Stimulated activated CD8-positive, alpha-beta memory T cell treated with anti-CD3 and anti-CD28 coated beads, Interleukin-7, amount 100 ng/mL, for 48 hours (primary cell): ENCODE measurements at places on chromosomes 3 and 15.

DNA sequence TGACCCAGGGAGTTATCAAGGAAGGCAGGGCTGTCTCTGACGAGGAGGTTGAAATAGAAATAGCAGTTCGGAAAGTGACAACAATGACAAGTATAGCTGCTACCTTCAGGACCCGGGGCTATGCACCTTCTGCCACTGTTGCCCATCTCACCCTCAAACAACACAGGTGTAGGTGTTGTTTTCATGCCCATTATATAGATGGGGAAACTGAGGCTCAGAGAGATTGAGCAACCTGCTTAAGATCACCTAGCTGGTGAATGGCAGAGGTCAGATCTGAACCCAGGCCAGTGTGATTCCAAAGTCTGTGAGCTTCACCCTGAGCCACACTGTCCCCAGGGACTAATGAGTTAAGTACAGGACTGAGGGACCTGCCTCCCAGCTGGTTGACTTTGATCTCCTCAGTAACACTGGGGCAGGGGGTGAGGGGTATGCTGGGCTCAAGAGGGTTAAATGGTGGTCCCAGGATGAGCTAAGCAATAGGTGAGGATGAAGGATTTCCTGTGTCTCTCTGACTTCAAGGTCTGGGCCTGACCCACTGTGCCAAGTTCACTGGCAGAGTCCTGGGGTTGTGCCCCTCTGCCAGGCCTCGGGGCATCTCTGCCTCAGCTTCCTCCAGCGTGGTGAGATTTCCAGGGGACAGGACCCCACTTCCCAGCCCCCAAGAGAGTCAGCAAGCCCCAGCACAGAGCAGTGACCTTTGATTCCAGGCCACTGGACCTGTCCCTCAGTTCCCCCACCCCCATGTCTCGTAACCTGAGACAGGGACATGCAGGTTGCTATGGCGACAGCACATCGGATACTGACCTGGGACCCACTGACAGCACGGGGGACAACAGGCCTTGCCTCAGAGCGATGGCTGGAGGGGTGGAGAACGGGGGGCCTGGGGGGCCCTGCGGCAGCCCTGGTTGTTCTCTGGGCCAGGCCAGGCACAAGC is 35.0 kb downstream of the ATP2B2 start:
- no peak for DNase-seq

DNA sequence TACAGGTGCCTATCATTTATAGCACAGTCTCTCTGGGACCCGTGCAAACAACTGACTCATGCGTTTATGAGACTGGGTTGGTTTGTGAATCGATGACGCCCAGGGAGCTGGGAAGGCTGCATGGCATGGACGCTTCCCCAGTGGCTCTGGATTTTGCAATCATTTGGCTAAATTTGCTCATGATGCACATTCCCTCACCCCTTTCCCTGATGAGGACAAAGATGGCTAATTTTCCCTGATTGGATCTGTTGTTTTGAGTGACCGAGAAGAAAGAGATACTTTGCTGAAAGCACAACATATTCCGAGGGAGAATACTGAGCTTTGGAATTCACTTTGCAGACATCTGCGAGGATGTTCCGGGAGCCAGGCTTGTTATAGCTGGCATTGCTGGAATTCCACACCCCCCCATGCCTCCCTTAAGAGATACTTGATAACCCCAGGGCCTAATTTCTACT is 51.1 kb downstream of the CGNL1 start:
- no peak for DNase-seq

DNA sequence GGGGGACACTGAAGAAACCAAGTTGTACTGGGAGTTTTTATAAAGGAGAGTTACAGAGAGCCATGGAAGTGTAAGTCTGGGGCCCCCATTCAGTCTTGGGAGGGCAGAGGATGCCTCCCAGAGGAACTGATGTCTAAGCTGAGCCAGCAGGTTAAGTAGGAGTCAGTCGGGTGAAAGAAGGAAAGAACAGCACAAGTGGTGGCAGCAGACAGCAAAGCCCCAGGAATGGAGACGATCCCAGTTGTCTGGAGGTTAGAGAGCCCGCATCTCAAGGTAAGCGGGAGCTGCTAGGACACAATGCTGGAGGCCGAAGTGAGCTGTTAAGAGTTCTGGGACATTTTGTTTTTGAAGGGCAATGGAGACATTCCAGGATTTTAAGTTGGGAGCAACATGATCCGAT is 88.8 kb downstream of the TAMM41 start:
- no peak for DNase-seq

DNA sequence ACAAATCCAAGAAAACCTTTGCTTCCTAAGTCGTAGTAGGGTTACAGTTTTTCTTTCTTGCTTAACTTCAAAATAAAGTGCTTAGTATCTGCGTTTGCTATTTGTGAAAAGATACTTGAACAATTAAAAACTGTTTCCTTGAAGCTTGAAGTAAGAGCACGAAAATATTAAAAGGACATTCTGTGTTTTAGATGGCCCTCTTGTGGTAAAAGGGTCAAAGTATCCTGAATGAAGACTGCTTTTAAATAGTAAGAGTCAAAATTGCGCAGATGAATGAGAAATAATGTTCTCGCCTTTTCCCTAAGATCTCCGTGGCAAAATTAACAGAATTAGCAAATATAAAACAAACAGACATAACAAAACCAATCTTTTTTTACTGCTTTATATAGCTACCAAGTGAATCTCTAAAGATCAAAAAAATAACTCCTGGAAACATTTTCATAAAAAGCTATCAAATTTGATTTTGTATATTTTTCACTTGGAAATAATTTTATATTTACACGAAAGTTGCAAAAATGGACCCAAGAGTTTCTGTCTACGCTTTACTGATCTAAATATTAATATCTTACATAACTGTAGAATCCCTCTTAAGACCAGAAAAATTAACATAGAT is 175.4 kb downstream of the MBNL1 start:
- no peak for DNase-seq

DNA sequence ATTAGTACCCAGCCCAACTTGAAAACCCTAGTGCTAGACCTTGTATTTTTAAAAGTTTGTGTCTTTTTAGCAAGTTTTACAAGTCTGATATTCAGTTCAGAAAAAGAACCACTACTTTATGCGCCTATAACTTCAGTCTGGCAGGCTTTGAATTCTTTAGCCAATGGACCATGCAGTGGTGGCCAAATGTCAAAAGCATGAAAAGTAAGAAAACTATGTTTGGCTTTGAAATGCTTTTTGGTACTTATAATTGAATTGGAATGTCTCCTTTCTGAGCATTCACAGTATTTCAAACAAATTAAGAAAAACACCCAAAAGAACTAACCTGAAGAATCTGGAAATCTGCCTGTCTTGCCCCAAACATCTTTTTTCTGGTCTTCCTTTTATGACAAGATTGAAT is 12.8 kb downstream of the WDR48 start:
- no peak for DNase-seq

GRCh38 chr3:48503401-48504050 is 448 bp downstream of the SHISA5 start:
- no peak for DNase-seq

DNA sequence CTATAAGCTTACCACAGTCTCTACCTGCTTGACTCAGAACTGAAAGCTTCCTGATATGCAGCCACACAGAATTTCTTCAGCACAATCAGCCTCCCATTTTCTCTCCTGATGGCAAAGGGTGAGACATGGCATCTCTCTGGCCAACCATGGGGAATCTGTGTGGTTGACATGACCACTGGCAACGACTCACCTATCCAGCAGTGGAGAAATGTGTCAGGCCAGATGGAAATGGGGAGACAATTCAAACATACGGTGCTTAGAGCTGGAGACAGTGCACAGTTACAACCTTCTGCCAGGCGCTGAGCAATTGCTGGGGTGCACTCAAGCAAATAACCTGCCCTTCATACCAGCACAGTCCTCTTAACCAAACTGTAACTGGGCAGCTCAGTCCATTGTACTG is 3.6 kb downstream of the ZNF385D start:
- DNase-seq = no peak

DNA sequence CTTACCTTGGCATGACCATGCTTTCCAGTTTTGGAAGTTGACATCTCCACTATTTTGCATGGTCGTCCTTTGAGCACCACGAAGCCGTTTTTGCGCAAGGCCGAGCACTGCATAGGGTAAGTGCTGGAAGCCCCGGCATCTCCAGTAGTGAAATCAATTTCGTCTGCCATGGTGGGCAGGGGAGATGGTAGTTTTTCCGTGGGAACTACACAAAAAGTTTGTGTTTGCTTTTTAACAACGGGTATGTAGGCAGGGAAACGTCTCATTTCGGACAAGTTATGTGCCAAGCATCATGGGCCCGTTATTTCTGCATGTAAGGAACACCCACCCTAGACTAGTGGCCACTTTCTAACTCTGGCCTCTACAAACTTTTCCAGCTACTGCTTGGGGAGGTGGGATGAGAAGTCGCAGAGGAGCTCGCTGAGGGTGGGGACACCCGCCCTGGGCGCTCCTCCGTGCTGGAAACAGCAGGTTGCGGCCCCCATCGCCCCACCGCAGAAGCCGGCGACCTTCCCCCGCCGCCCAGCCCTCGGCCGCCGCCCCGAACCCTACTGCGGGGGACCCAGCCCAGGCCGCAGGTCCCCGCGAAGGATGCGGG is 701 bp downstream of the EIF5A2 start:
- DNase-seq = no peak

GRCh38 chr15:89143503-89144162 is 55.4 kb downstream of the ABHD2 start:
- no peak for DNase-seq

DNA sequence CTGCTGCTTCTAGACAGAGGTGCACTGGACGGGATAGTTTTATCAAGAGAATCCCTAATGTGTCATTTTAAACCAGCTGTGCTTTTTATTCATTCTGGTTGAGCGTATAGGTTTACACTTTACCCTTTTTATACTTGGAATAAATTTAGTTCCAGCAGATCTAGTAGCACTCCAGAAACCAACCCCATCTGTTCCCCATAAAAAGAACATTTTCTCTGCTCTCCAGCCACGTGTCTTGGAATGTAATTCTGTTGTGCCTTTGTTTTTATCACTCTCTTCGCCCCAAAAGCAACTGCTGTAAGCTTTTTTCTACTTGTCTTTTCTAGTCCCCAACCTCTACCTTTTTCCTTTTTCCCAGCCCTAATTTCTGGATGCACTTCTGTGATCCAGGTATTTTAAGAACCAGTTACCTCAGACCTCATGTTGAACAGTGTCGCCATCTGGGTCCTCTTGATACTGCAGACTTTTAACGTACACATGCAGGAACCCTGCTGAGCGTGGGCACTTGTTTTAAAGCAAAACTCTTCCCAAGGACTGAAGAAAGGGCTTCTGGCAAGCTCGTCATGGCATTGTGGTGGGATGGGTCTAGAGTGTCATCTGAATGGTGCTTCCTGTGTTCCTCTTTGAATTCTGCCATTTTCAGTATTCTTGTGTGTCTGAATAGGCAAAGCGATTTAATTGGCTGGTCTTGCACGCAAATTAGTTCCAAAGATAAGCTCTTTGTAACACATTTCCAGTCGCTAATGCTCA is 5.7 kb upstream of the EXOG start:
- no peak for DNase-seq
